Posterior cingulate gyrus (tissue), 11 donors: ENCODE measurements at places on chromosomes 1 and 21.

- DNase-seq = no peak
Observed at GRCh38 chr1:150820730-150821512, 12.9 kb upstream of the CTSK start.

GRCh38 chr1:97938285-97938642 lies 17.4 kb upstream of the DPYD start:
- no peak for DNase-seq

GRCh38 chr1:155077346-155077745 lies 1.3 kb upstream of the EFNA3 start:
- no peak for DNase-seq

DNA sequence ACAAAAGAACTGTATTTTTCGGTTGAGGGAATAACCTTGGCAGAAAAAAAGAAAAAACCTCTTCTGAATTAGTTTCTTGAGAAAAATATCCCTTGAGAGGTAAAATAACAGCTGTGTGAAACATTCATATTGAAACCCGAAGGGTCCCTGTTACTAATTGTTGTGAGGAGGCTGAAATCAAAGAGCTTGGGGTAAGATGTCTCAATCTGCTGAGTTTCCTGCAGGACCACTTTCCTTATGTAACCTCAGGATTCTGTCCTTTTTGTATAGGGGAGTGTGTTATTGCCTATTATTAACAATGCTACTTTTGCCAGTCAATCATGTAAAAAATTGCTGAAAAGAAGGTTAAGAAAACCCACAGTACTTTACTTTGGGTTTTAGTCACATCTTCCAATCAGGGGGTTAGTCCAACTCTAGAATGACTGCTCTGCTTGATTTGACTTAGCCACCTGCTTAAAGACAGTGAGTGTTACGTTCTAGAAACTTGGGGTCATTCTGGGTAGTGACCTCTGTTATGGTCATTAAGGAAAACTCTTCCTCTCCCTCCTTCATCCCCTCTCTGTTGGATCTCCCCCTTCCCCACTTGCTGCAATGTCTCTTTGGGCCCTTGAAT lies 138.8 kb downstream of the GIPC2 start:
- DNase-seq = no peak

DNA sequence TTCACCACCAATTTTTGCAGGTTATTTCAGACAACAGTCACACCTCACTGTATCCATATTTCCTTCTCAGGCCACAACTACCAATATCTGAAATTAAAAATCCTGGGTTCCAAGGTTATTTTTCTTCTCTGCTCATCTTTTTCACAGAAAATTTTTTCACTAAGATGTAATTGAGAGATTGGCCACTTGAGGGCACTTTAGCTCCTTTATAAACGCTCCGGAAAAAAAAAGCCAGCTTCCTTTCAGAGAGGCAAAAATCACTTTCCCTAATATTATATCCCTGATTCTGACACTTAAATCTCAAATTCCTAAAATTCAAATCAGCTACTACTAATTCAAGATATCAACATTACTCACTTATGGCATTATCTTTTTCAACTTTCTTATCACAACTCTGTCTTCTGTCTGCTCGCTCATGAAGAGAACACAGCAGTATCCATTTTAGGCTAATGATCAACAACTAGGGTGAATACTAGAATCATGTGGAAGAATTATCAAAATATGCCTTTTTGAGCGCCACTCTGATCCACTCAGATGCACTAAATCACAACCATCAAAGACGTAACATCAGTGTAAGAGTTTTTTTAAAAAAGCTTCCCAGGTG lies 101.4 kb upstream of the RGS1 start:
- DNase-seq = no peak
